ENCODE measurements at places on chromosomes 16 and 17. TPM values are rescaled to one million over a fixed set of nuclear protein-coding genes. Genes with fewer than 3 reads are reported as not detected.

DNA sequence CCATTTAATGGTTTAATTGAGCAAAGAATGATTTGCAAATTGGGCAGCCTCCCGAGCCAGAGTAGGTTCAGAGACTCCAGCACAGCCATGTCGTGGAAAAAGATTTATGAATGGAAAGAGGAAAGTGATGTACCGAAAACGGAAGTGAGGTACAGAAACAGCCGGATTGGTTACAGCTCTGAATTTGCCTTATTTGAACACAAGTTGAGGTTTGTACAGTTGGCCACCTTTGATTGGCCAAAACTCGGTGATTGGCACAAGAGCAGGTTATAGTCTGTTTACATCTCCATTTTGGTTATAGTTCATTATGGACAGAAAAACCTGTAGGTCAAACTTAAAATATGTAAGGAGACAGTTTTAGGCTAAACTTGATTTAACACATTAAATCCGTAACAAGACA lies 44.5 kb downstream of the TENT4B start:
- DNase-seq = no peak

- no peak for DNase-seq
These were observed 58.2 kb upstream of the HAPSTR1 start for GRCh38 chr16:9033125-9033830.

DNA sequence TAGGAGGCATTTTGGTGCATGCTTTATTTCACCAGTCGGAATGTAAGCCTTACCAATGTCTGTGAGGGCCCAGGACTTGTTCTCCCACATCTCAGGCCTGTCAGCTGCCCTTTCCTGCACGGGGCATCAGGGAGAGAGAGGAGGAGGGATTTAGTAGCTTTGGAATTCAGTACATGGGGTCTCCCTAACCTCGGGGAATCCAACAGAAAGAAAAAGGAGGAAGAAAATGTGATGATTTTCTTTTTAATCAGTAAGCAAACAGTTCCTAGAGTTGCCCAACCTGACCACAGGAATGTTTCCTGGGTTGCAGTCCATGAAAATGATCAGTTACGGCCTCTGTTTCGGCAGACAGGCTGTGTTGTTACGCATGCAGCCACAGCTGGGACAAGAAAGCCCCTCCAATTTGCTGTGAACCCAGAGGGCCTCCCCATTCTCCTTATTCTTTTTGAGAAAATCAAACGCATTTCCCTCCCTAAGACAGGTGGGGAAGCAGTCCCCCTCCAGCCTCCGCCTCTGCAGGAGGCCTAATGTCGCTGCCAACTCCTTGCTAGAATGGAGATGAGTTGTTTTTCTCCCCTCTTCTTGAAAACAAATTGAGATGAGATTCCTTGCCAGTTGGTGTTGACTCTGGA lies 53.1 kb upstream of the TANGO6 start:
- no peak for DNase-seq

Gene WNT9B
- 7.5 TPM for total RNA-seq

Gene CD300LF
- 3.1 TPM for total RNA-seq

Gene TRIM25
- 54.0 TPM for total RNA-seq

- peak; percentile 2 for DNase-seq
These were observed 1.1 kb downstream of the ELOB start for GRCh38 chr16:2775765-2776499.

GRCh38 chr16:2497116-2497630 lies 16.6 kb upstream of the ATP6V0C start:
- no peak for DNase-seq

DNA sequence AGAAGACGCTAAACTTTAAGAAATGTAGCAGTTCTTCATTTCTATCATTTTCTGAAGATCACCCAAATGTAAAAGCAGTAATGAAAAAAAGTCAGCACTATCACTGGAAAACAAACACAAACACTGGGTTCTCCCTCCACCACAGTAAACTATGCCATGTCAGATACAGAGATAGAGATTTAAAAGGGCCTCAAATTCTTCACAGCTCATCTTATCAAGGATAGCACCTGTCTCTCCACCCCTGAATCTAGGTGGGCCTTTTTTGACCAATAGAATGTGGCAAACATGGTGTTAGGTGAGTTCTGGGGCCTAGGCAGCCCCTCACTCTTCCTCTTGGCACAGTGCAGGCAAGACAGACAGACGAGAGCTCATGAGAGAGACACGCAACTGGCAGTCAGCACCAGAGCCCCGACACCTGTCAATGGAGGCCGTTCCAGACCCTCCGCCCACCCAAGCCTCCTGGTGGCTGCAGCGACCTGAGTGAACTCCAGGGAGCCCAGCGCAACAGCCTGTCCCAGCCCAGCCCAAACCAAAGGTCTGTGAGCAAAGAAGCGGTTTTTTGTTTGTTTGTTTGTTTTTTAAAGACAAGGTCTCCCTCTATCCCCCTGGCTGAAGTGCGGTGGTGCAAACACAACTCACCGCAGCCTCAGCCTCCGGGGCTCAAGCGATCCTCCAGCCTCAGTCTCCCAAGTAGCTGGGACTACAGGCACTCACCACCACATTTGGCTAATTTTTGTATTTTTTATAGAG lies 79.8 kb downstream of the TBC1D16 start:
- peak; percentile 64 for DNase-seq

- no peak for DNase-seq
These were observed 7.3 kb upstream of the MC1R start for GRCh38 chr16:89911375-89911774.

Gene NACA2
- total RNA-seq = not detected

DNA sequence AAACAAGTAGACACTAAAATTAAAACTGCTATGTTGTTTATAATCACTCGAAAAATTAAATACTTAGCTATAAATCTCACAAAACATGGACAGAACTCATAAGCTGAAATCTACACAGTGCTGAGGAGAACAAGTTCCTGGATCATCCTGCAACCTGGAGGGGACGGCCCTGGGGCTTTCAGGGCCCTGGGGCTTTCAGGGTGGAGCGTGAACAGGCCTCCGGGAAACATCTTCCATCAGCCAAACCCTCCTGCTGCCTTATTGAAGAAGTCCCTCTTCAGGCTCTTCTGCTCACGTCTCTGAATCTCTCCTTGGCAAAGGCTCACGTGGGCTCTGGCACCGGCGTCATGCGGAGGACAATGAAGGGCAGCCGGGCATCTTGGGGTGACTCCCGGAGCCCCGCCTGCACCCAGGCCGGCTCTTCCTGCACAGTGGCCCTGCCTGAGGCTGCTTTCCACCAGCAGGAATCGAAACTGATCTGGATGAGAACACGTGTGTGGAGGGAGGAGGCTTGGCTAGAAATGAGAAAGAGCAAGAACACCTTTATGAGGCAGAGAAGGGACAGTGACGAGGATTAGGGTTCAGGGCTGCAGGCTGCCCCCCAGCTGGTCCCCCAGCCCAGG lies 127.3 kb downstream of the CDRT15L2 start:
- no peak for DNase-seq

DNA sequence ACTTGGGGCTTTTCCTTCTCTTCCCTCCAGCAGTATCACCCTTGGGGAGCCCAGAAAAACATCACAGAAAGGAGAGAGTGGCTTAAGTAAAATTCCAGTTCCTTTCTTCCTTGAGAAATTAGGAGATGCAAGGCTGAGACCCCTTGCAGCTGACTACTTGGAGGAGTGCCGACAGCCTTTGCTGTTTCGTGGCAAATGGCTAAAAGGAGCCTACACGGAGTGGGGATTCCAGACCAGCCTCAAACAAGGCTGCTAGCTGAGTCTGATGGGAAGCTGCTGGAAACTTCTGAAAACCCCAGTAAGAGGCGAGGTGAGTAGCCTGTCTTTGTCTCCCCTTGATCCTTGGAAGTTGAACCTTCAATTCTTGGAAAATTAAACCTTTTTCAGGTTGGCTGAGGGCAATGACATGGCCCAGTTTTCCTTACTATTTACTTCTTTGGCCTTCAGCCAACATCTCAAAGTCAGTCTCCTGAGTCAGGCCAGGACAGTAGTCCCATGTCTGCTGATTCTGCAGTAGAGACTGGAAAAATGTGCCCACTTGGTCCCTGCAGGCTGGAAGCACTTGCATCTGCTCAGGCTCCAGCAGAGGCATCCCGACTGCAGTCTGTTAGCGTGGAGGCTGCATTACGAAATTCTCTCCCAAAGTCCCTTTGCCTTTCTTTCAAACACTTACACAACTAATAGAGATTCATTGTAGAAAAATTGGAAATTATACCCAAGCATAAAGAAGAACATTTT lies 23.4 kb downstream of the SMIM36 start:
- no peak for DNase-seq

DNA sequence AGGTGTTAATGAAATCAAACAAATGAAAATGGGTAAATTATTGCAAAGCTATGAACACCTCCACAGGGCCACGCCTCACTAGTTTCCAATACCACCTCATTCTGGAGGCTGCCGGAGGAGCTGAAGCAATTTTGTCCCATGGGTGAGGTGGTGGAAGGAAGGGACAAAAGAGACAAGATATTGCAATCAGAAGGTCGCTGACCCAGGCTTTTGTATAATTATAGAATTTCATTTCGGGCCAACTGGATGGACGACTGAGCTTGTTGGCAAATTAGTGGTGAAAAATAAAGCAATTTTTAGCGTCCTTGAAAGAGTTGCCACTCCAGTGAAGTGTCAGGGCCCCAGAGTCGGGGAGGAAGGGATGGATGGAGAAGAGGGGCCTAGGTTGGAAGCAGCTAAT lies 147.9 kb downstream of the CYLD start:
- no peak for DNase-seq

GRCh38 chr17:78839762-78840529 lies 668 bp downstream of the USP36 start:
- DNase-seq = peak; percentile 89

GRCh38 chr16:57196286-57196685 lies 10.2 kb downstream of the RSPRY1 start:
- no peak for DNase-seq

DNA sequence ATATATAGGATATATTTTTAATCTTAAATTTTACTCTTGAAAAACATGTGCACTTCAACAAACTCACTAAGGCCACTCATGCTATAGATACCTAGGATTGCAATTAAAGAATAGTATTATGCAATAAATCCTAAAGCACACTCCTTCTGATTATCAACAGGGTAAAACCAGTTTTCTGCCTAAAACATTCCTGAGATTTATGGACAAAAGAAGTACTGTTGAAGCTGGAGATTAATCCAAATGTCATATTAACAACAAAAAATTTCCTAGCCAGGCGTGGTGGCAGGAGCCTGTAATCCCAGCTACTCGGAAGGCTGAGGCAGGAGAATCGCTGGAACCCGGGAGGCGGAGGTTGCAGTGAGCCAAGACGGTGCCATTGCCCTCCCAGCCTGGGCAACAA lies 21.4 kb downstream of the CHCT1 start:
- DNase-seq = no peak

Gene STAC2
- total RNA-seq = 0.71 TPM

DNA sequence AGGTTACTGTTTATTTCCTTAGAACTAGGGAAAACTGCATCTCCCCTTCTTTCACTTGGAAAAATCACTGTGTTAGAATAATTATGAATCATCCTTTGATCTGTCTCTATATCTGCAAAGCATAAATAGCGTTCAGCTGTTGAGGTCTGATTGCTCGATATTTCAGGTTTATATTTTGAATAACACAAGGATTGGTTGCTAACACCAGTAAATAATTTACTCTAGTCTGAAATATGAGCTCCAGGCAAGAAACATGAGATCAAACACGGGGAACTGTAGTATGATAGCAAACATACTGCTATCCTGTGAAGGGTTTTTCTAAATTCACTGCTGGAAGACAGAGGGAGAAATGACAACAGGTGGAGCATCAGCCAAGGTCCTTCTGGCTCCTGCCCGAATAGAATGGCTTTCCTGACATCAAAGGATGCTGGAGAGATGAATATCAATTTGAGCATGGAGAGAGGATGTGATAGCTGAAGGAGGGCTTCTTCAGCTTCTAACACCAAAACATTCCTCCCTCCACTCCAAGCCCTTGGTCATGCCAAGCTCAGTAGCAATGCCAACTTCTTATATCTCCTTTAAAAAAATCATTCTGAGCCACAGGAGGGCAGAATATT lies 450.3 kb downstream of the SHISA9 start:
- DNase-seq = no peak

DNA sequence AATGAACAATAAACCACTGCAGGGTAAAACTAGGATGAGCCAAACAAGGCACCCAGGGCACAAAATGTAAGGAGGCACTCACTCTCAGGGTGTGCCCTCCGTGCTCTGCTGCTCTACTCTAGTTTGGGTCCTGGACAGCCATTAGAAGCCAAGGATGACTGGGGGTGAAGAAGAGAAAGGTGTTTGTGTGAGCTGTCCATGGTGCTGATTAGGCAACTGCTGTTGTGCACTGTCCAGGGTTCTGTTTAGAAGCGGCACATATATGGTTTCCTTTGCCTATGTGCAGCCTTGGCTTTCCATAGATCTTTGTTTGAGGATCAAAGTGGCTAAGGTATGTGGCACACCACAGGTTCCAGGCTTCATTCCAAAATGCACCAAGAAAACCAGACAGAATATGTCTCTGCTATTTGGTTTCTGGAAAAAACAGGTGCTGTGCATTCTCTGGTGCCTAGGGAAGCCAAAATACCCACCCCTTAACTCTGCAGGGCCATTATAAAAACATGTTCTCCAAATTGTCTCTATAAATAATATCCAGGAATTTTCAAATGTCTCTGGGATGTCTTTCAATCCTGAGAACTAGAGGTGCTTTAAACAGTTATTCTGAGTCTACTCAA lies 123.5 kb downstream of the CBLN1 start:
- DNase-seq = no peak

GRCh38 chr17:80859002-80859941 lies 132.4 kb upstream of the CHMP6 start:
- DNase-seq = peak; percentile 89

- DNase-seq = no peak
These were observed 9.6 kb upstream of the SPN start for GRCh38 chr16:29653471-29653870.

DNA sequence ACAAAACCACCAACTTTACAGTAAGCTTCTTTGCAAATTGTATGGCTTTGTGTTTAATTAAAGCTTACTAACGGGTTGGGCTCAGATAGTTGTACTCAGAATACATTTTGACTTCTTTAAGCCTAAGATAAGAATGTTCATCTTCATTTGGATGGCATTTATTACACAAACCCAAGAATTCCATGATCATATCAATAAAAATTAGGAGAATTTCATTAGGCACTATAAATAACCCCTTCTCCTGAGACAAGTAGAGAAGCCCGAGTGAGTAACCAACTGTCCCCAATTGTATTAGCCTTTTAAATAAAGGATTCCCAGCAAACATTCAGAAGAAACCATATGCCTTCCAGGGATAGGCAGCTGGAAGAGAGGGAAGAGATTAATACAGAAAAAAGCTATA lies 504.7 kb downstream of the KCNJ2 start:
- no peak for DNase-seq

DNA sequence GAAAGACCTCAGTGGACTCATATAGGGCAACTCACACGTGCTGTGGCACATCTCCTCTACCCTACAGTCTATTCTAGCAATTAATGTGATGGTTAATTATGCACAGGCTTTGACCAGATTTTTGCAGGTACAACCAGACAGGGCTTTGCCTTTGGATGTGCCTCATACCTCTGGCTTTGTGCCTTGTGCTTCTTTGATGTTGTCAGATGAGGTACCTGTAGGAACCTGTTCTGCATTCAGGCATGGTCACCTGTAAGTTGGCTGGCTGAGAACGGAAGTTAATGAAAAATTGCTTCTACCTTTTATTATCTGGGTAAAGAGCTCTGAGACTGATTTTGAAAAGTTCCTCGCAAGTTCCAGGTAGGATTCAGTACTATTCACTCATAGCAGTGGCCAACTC lies 462.9 kb upstream of the ZFHX3 start:
- no peak for DNase-seq

Gene CSH2
- not detected for total RNA-seq

- DNase-seq = peak; percentile 84
These were observed 2.3 kb upstream of the NT5M start for GRCh38 chr17:17300624-17301568.

All from posterior vena cava (tissue), 2 donors.